Stimulated activated CD4-positive, alpha-beta T cell treated with anti-CD3 and anti-CD28 coated beads, Interleukin-4, amount 100 ng/mL, for 4 hours (primary cell): ENCODE measurements at places on chromosomes 1 and 21.

GRCh38 chr1:37741662-37742061 is 23.3 kb downstream of the EPHA10 start:
- no peak for DNase-seq

DNA sequence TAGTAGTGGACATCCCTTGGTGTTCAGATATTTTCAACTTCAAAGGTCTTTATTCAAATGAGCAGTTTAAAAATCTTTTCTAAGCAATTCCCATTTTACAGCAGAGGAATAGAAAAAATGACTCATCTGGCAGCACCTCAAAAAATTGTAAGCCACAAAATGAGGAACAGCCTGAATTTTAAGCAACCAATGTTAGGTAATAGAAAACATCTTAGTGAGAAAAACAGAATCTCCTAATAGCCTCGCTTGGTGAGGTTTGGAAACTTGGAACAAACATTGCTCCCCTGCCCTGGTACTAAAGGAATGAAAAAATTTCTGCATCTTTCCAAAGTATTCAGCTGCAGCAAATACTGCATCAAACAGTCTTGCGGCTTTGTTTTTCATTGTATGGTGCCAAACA is 264.4 kb downstream of the NTNG1 start:
- no peak for DNase-seq

DNA sequence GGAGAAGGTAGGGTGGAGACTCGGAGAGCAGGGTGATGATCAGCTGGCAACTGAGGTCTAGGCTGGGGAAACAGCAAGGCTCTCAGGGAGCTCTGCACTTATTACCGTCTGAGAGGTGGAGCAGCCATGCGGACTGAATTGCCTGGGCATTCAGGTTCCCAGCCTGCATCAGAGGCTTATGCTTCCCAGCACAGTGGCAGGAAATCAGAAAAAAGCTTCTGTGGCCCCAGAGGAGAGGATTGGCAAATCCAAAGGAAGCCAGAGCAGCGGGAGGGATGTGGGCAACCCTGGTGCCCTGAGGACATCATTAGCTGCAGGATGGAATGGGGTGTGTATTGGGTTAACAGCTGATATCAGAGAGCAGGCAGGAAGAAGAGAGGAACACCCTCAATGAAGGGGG is 374.1 kb upstream of the POU3F1 start:
- DNase-seq: no peak

DNA sequence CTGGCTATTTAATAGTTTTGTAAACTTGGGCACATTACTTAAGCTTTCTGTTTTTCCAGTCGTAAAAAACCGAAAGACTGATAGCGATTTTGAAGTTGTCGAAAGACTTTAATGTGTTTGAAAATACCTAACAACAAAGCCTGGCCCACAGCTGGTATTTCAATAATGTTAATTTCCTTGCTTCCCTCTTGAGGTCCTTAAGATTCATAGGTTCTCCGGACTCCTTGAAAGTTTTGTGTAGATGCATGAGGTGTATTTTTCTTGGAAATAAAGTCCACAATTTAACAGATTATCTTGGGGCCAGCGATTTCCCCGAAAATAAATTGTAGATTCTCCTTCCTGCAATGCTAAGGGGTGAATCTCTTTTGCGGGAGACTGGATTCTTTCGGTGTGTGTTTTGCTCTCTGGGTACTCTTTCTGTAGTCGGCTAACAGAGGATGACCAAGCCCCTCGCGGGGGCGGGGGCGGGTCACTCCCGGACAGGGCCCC is 735 bp upstream of the YTHDF2 start:
- DNase-seq: no peak

DNA sequence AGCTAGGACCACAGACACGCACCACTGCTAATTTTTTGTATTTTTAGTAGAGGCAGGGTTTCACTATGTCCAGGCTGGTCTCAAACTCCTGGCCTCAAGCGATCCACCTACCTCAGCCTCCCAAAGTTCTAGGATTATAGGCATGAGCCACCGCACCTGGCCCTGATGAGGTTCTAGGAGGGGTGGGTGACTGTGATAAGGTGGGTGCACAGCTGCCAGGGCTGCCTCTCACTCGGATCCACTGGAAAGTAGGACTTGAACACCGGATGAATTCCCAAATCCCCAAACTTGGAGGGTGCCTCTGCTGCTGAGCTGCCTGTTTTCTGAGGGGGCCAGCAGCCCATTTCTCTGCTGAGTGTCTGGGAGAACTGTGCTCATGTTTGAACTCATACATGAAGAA is 68.2 kb upstream of the PARP1 start:
- no peak for DNase-seq

GRCh38 chr1:186659890-186660341 is 20.3 kb downstream of the PTGS2 start:
- no peak for DNase-seq

DNA sequence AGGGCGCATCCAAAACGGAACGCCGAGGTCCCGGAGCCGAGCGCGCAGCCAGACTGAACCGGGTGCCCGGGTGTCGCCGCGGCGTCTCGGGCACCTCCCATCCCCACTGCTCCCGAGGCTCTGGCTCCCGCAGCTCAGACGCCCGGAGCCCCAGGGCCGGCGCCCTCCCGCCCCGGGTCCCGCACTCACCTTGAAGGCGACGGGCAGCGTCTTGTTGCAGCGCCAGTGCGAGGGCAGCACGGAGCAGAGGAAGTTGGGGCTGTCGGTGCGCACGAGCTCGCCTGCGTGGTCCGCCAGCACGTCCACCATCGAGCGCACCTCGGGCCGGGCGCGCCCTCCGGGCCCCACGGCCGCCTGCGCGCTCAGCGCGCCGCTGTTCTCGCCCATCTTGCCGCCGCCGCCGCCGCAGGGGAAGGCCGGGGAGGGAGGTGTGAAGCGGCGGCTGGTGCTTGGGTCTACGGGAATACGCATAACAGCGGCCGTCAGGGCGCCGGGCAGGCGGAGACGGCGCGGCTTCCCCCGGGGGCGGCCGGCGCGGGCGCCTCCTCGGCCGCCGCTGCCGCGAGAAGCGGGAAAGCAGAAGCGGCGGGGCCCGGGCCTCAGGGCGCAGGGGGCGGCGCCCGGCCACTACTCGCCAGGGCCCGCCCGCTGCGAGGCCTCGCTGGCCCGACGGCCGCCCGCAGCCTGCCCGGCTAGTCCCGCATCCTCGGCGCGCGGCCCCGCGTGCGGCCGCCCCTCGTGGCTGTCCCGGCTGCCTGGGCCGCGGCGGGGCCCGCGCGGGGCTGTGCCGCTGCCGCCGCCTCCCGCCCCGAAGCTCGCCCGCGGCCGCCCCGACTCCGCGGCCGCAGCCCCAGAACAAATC is 447 bp downstream of the RUNX3 start:
- DNase-seq: peak; percentile 31

DNA sequence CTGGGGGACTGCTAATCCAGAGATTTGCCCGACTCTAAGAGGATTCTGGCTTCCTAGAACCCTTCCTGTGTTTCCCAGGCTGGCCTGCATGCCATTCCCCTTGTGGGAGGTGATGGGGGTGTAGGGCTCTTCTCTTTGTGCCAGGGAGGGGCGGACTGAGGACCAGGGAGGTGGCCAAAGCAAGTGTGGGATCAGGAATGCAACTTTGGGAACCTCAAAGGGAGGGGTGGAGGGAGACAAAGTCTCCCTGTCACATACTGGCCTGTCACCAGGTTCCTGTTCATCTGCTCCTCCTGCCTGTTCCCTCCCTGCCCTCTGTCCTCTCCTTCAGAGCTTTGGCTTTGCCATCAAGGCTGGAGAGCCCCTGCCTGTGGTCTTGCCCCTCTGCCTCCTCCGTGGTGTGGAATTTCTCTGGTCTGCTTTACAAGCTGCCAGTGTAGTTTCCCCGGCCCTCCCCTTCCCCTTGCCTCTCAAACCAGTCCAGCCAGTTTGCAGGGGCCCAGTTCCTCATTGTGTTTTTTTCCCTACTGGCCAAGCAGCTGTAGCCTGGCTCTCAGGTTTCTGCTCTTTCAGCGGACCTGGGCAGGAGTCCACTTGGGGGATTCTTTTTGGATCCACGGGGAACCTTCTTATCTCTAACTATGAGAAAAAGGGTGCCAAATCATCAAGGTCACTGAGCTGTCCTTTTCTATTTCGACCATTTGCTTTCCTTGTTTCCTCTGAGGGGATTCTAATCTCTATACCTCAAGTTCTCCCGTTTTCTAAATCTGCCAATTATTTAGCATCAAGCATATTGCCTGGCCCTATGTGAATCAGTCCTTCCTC is 1.8 kb downstream of the CGN start:
- no peak for DNase-seq

DNA sequence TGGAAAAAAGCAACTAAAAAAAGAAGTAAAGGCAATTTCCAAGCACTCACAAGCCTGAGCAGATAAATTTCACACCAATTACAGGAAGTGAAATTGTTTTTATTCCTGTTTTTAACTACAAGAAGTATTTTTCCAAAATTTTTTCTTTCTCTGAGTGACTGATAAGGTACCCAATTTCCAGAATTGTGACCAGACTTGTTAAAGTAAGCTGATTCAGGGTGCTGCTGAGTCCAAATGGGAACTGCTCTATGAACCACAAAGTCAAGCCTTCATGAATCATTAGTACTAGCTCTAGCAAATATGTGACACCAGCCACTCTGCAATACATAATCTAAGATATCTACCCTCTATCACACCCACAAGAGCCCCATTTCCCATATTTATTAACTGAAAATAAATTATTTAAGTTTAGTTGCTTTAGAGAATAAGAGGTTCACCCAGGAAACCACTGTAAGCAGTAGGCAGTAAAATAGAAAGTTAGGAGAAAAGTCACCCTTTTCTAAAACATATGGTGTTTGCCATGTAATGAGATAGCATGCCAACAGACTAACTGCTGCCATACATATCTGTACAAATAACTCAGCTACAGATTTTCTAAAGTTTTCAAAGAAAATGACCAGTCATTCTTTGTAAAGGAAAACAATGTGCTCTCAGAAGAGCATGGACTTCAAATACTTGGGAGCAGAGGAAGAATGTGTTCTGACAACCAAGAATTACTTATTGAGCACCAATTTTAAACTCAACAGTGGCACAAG is 43.1 kb upstream of the TNFSF18 start:
- DNase-seq: no peak

DNA sequence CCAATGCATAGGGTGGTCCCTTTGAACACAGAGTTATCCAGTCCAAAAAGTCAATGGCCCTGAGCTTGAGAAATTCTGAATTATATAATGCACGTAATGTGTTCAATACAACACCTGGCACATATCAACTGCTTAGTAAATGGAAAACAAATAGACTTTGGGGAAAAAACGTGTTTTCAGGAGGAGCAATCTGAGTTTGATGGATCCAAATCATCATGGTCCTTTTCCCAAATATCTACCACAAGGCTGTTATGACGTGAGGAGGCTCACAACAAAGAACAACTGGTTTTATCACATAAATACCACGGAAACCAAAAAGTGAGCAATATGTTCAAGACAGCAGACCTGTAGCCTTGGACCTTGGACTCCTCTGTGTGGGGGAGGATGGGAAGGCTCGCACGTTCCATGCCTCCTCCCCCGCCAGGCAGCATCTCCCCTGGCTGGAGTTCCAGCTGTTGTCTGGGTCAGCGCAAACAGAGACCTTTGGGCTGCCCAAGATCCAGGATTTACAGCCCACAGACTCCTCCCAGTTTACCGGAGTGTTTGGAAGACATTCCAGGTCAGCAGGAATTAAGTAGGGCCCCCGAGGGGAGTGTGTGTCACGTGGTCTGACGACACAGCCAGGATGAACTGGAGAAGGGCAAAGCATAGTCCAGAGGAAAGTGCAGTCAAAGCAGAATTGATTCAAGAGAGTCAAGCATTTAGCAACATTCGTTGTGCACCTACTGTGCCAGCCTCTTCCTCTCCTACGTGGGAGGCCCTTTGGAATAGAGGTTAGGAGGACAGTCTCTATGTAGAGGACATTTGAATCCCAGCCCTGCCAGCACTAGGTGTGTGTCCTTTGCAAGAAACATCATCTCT is 32.2 kb upstream of the MED18 start:
- no peak for DNase-seq

- no peak for DNase-seq
Measured at GRCh38 chr1:201169971-201170532, 15.8 kb upstream of the TMEM9 start.

DNA sequence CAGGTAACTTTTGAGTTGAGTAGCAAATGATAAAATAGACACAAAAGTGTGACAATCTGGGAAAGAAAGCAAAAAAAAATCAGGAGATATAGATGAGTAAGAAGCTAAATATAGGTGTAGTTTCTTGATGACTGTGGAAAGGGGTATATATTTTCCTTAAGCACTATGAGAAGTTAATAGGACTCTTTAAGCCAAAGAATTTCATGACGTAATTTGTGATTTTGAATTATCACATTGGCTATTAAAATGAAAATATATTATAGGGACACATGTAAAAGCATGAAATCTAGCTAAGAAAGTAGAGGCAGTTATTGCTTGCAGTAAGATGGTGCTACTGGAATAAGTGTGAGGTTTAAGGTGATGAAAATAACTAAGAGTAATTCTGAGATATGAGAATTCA is 759.1 kb downstream of the KCNT2 start:
- DNase-seq: no peak

DNA sequence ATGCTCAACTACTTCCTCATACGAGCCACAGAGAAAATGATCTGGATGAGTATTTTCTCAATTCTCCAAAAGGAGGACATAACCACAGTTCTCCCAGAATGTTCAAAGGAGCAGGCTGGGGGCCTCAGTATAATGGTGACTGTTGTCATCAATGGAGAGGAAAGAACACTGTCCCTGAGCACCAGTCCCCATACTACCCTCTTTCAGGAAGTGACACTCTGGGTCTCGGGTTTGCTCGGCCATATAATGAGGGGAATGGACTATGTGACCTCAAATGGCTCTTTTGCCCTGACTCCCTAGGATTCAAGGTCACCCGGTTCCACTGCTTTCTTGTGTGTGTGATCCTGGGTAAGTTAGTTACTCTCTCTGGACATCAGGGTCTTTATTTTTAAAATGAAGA is 22.8 kb downstream of the SLC9A1 start:
- no peak for DNase-seq

- no peak for DNase-seq
Measured at GRCh38 chr1:29523136-29523535, 286.8 kb downstream of the PTPRU start.

- DNase-seq: no peak
Measured at GRCh38 chr1:55352080-55352810, 137.1 kb upstream of the USP24 start.

- DNase-seq: no peak
Measured at GRCh38 chr21:26850116-26850643, 5.0 kb upstream of the ADAMTS1 start.

- no peak for DNase-seq
Measured at GRCh38 chr1:30415171-30415940, 308.0 kb downstream of the MATN1 start.

- no peak for DNase-seq
Measured at GRCh38 chr1:166080967-166081870, 85.6 kb downstream of the FAM78B start.

DNA sequence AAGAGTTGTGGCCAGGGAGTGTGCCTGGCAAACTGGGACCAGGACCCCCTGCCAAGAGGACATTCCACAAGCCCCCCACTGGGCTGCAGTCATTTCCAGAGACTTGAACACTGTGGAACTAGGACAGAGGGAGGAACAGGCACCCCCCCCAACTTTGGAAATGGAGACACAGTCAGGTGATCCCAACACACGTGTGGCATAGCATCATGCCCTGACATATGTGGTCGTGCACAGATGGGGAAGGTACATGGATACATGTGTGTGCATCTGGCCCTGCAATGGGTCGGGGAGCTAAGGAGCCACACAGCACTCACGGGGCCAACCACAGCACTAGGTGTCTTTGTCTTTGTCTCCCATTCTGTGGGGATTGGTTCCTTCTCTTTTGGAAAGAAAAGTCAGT is 6.6 kb upstream of the TFF3 start:
- no peak for DNase-seq

GRCh38 chr1:205442051-205442725 is 13.7 kb downstream of the BLACAT1 start:
- no peak for DNase-seq

GRCh38 chr21:35909456-35910223 is 150.7 kb downstream of the SETD4 start:
- DNase-seq: no peak
